Omental fat pad (tissue), 4 donors: ENCODE measurements at places on chromosomes 2 and 18.

DNA sequence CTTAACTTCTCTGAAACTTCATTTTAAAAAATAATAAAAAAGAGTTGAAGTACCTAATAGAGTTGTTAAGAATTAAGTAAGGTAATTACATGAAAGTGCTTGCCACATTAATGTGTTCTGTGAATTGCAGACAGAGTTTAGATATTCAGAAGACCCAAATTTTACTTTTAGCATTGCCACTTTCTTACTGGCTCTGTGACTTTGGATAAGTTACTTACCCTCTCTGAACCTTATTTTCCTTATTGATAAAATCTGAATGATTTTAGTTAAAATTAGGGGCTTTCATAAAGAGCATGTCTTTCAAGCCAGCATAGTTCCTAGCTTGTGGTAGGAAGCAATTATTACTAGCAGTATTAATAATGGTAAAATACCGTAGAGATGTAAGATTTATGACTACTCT lies 101.2 kb upstream of the CREB1 start:
- no peak for DNase-seq

GRCh38 chr2:140205093-140205492 lies 1424.9 kb upstream of the NXPH2 start:
- DNase-seq = no peak

DNA sequence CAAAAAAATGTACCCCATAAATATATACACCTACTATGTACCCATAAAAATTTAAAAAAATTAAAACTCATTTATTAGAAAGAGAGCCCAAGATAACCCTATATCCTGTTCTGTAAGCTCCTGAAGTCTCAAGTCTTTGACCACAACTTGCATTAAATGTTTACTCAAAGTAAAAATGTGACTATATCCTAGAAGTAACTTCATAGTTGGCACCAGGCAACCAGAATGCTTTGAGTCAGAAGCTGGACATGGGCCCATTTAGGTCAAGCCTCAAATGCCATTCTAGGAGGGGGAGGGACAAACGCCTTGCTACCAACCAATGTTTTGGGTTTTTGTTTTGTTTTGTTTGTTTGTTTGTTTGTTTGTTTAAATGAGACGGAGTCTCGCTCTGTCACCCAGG lies 9.3 kb upstream of the TBC1D8 start:
- DNase-seq = no peak

DNA sequence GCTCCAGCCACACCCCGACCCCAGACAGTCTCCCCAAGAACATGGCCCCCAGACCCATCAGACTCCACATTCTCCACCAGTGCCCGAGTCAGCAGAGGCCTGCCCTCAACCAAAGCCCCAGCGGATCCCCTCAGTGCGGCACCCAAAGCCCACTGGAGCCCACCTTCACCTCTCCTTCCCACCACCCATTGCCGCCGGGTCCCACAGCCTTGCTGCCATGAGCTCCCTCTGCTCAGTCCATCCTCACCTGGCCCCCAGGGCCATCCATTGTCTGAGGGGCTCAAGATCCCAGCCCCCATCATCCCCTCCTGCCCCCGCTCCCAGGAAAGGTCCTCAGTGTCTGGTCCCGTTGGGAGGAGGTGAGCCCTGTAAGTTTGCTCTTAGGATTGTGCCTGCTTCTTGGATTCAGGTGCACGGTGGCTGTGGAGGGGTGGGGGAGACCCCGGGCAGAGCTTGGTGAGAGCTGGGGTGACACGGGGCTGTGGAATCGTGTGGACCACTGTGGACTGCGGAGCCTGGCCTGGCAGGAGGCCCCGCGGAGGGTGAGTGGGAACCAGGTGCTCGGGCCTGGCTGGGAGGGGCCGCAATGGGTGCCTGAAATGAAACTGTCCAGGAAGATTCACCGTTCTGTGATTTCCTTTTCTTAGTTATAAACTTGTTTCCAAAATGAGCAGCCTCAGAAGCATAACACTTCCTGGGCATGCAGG lies 32.7 kb upstream of the GPC1 start:
- no peak for DNase-seq

GRCh38 chr18:51753365-51754057 lies 556.0 kb upstream of the MEX3C start:
- no peak for DNase-seq
